ENCODE measurements at places on chromosomes 2 and 18. TPM values are rescaled to one million over a fixed set of nuclear protein-coding genes. Genes with fewer than 3 reads are reported as not detected.

- H3K4me3 ChIP-seq: no peak overlapping the region
- H3K27me3 ChIP-seq: no peaks in the 10 kb centered on the region
- no peak for DNase-seq
- H3K4me1 ChIP-seq: peaks cover 47% of the 10 kb centered on the region
- H3K27ac ChIP-seq: no peak overlapping the region
- no peaks in the 10 kb centered on the region for H3K36me3 ChIP-seq
Measured at GRCh38 chr2:169110419-169110818, 41.1 kb downstream of the DHRS9 start.

The DBI gene
- total RNA-seq: 172 TPM

The COL3A1 gene
- total RNA-seq: 1,354 TPM

The MBOAT2 gene
- 32.9 TPM for total RNA-seq

- H3K27me3 ChIP-seq: no peaks in the 10 kb centered on the region
Measured at GRCh38 chr2:234289834-234290590, 206.9 kb downstream of the ARL4C start.
